ENCODE measurements at places on chromosomes 7 and 10.

DNA sequence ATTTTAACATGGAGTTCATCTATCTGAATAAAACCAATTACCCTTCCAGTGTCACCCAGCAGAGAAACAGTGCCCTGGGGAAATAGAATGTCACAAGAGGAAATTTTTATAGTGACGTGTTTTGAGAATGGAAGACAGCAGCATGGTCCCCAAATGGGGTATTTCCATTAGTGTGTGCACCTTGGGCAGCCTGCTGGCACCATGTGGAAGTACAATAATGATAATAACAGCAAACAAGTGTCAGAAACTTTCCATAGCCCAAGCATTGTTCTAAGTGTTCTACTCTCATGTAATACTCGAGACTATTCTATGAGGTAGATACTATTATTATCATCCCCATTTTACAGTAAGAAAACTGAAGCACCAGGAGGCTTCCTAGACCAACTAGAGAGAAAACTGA is 2.2 kb upstream of the PDE1C start:
- DNase-seq, result no peak

GRCh38 chr10:33263453-33263852 is 71.0 kb downstream of the NRP1 start:
- DNase-seq, result no peak

DNA sequence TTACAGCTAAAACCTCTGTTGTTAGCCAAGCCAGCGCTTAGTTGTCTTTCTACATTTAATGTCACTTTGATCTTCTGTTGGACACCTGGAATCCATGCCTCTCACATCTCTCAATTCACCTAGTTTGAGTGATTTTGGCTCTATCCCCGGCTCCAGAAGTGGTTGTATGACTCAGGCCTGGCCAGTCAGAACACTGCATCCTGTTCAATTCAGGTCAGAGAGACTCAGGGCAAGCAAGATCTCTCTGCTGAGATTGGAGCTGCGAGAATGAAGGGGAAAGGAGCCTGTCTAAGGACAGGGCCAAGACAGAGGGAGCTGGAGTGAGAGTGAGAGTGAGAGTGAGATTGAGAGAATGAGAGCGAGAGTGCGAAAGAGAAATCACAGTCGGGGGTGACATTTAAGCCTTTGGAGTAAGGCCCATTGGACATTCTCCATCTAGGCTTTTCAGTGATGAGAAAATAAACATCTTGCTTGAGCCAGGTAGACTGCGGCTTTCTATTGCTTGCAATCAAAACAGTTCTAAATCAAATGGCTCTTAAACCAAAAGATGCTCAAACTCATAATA is 83.3 kb upstream of the DYNC1I1 start:
- DNase-seq, result no peak

DNA sequence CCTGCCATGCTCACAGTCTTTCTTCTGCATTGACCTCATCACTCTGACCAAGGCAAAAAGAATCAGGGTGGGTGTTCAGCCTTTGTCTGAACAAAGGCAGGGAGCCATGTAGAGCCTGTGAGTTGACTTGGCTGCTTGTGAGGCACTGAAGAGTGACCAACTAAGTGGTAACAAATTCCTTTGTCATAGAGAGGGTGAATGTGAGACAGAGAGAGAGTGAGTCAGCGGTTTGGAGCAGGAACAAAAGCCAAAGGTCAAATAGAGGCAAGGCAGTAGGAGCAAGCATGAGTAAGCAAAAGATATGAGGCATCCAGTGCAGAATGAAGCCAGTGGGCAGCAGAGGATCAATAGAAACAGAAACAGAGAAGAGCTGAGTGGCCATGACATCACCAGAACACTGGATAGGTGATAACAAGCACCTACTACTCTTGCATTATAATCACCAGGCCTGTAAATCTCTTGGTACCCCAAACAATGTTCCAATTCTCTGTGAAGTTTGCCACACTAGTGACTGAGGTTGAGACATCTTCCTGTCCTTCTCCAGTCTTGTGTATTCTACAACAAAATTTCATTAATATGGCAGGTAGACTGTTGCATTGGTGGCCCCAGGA is 116.2 kb upstream of the LAMB4 start:
- no peak for DNase-seq

DNA sequence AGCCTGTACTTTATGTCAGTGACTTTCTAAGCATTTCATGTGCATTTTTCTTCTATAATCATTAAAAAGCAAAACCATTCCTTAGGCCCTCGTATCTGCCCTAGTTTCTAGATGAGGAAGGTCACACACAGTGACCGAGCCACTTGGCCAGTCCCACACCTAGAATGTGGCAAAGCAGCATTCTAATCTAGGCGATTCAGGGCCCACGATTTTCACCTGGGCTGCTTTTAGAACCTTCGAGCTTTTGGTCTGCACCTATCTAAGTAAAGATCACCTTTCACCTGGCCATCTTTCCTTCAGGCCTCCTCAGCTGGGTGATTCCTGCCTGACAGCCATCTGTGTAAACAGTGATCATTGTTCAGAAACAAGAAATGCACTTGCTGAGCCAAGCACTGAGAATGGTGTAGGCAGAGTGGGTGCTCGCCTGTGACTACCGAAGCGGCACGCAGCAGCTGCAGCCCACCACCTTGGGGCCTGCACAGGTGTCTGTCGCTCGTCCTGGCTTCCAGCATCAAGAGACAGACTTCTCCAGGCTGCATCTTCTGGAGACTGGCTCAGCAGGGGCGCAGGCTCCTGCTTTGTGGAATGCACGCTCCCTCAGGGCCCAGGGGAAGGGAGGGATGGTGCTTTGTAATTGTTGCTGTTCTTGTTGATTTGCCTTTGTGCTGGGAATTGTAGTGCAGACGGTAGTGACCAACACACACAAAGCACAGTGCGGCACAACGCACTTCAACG is 149.0 kb upstream of the INSYN2A start:
- no peak for DNase-seq

GRCh38 chr10:17820943-17821342 is 11.8 kb downstream of the MRC1 start:
- no peak for DNase-seq

GRCh38 chr10:26507441-26507840 is 69.3 kb downstream of the APBB1IP start:
- no peak for DNase-seq

- no peak for DNase-seq
Measured at GRCh38 chr10:77605466-77605865, 32.1 kb downstream of the KCNMA1 start.

DNA sequence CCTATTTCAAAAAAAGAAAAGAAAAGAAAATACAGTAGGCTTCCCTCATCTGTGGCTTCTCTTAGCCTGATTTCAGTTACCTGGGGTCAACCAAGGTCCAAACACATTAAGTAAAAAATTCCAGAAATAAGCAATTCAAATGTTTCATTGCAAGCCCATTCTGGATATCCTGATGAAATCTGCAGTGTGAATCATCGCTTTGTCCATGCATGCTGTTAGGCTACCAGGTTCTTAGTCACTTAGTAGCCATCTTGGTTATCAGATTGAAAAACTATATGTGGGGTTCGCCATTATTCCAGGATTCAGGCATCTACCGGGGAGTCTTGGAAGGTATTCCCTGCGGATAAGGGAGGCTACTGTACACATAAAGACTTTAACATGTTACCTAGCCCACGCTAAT is 991 bp upstream of the FAM204A start:
- no peak for DNase-seq

- no peak for DNase-seq
Measured at GRCh38 chr10:17375936-17376584, 78.3 kb downstream of the ST8SIA6 start.

GRCh38 chr7:94133460-94133859 is 129.3 kb upstream of the BET1 start:
- DNase-seq, result no peak

DNA sequence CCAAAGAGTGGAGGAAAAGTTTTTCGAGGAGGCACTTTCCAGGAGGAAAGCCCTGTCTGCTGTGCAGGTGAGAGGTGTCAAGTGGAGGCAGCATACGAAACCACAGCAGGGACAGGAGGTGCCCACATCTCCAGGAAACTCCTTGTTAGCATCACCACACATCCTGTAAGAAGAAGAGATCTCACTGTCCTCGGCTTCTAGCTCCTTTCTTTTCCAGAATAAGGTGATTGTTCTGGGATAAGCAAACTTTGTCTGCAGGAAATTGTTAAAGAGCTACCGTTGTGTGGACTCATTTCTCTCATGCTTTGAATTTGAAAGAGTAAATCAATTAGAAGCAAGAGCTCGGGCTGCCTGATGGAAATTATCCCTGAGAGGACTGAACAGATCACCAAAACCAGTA is 269.4 kb downstream of the CXCL12 start:
- no peak for DNase-seq

DNA sequence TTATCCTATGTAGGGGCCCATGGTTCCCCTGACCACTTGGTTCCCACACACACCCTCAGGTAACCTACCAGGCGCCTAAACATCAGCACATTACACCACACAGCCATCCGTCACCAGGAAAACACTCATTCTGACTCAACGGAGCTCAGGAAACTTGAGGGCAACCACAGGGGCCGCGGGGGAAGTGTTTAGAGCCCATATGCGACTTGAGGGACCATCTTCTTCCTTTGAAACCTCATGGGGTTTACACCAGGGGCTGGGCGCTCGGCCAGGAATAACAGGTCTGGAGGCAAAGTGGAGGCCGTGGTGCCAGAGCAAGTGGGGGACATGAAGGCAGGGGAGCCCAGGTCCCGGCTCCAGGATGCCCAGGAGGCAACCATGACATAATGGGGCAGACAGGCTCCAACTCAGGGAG is 1.5 kb downstream of the STX1A start:
- peak; percentile 68 for DNase-seq

GRCh38 chr7:149838992-149839408 is 825 bp downstream of the ZNF862 start:
- DNase-seq, result no peak

DNA sequence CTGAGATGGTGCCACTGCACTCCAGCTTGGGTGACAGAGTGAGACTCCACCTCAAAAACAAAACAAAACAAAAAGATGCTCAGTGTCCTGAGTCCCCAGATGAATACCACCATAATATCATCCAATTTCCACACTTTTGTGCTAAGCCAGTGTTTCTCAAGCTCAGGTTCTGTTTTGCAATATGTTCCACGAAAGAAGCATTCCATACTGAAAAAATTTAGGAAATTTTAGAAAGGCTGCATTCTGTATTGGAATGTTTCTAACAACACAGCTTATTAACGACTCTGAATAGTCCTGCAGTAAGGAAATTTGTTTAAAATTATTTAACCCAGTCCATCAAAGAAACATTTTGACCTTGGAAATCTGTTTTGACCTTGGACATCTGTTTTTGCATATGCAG is 142.4 kb downstream of the EPC1 start:
- DNase-seq, result no peak

DNA sequence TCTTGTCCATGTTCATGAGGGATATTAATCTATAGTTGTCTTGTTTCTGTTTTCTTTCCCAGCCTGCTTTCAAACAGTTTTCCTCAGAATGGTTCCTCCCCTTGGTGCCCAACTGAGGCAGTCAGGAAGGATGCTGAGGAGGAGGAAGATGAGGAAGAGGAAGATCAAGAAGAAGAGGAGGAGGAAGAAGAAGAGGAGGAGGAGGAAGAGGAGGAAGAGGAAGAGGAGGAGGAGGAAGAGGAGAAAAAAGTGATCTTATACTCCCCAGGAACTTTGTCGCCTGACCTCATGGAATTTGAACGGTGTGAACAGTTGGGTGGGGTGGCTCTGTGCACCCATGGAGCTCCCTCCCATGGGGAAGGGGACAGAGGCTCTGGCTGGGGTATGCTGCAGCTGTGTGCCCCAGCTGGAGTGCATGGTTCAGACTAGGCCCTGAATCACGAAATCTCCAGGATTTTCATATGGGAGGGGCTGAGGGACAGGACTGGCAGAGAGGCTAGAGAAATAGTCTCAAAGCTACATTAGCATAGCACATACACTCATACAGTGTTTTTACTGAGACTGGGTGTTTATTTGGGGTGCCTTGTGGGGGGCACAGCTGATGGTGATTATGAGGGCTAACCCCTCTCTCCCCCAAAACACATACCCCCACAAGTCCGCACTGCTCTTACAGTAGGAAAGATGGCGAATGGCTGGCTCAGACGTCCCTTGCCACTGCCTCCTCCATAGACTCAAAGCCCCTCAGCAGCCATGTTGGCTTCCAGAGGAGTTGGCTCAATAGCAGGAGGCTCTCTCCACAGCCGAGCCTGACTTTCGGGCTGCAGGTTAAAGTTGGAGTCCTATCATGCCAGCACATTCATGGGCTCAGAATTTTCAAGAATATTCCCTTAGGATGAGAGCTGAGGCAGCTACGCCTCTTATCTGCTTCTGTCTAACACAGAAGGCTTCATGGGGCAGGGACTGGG is 11.9 kb downstream of the STRA8 start:
- DNase-seq, result no peak

GRCh38 chr7:76050545-76050944 is 2.6 kb downstream of the MDH2 start:
- DNase-seq, result no peak

- no peak for DNase-seq
Measured at GRCh38 chr7:138429577-138430250, 30.3 kb upstream of the TRIM24 start.

DNA sequence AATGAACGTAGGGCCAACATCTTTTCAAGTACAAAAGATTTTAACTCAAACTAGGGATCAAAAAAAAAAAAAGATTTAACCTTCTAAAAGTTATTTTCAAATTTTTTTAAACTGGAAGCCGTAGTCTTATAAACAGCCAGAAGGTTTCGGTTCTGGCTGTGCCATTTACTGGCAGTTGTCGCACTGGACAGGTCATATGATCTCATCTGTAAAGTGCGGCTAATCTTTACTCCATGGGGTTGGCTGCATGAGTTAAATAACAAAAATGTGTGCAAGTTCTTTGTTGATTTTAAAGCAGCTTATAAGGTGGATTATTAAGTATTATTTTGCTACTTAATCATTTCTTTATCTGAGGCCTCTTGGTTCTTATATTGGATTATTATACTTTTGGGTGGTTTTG is 36.6 kb downstream of the TRUB1 start:
- DNase-seq, result no peak

GRCh38 chr10:45513551-45513950 is 139.5 kb downstream of the ALOX5 start:
- no peak for DNase-seq

DNA sequence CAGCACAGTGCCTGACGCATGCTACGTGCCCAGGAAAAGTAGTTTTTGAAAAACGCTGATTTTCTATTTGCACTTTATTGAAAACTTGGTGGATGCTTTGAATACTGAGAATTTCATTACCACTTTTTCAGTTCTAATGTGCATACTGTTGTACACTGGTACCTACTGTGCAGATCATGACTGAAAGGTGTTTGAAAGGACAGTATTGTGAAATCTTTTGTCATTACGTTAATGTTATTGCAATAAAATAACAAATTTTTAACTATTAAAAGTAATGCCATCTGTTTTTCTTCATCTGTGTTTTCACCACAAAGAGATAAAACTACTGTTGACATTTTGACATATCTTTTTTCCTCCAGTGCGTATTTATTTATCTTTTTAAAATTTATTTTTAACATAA is 42.1 kb downstream of the CNNM2 start:
- DNase-seq, result no peak

GRCh38 chr7:51973071-51973470 is 656.5 kb upstream of the COBL start:
- DNase-seq, result no peak

DNA sequence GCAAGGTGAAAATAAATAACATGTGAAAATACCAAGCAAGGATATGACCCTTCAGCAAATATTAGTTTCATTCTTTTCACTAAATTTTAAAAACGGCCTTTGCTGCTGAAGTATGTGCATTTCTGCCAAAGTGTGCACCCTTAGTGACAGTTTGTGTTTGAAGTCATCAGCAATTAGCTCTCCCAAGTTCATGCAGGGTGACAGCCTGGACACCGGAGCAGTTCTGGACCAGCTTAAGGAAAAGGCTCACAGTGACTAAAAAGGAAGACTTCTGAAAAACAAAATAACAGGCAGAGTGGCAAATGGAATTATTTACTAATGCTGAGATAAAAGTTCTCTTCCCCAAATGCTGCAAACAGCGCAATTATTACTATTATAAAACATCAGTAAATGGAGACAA is 69.3 kb upstream of the NEBL start:
- DNase-seq, result no peak
